ENCODE measurements at places on chromosomes 1 and 21.

DNA sequence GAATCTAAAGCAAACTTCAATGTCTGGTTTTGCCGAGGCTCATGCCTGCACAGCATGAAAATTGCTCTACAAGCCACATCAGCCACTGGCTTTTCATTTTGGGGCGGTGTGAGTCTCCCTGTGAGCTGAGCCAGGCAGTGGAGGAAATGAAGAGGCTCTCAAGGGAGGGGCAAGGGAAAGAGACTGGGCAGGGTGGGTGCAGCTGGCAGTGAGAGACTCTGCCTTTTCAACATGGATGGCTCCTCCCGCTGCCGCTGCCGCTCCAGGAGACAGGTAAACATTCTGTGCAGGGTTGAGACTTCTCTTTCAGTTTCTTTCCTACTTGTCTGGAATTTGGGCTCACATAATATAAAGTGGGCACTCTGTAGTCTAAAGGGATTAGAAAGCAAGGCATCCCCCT lies 11.3 kb upstream of the CTSE start:
- DNase-seq, result no peak

DNA sequence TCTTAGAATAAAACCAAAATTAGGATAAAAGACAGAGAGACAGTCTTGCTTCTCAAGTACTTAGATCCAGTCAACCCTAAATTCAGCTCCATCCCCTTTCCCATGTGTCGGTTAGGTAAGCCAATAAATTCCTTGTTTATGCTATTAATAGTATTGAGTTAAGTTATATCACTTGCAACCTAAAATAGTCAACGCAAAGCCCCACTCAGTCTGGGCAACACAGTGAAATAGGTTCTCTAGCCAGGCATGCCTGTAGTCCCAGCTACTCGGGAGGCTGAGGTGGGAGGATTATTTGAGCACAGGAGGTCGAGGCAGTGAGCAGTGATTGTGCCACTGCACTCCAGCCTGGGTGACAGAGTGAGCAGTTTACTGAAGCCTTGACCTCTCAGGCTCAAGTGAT lies 14.6 kb downstream of the TAF13 start:
- DNase-seq, result no peak

GRCh38 chr1:207049974-207050391 lies 1.0 kb downstream of the YOD1 start:
- DNase-seq, result no peak

GRCh38 chr1:56515898-56516538 lies 63.3 kb downstream of the PLPP3 start:
- no peak for DNase-seq

DNA sequence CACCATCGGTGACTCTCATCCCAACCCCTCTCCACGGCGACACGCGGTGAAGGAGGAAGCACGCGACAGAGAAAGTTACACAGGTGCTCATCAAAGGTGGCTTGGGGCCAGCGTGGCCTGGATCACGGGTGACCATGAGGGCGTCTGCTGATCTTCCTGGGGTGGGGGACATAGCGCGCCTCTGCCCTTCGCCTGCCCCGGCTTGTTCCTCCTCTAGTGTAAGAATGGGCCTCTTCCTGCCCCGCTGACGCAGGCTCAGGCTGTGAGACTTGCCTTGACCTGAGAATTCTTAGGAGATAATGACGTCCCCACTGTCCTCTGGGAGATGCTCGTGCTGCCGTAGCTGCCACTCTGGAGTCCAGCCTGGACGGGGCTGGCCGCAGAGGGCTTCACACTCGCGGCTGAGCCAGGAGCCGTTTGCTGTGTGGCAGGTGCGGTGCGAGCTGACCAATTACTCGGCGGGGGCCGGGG lies 39.0 kb upstream of the TMEM52 start:
- no peak for DNase-seq

DNA sequence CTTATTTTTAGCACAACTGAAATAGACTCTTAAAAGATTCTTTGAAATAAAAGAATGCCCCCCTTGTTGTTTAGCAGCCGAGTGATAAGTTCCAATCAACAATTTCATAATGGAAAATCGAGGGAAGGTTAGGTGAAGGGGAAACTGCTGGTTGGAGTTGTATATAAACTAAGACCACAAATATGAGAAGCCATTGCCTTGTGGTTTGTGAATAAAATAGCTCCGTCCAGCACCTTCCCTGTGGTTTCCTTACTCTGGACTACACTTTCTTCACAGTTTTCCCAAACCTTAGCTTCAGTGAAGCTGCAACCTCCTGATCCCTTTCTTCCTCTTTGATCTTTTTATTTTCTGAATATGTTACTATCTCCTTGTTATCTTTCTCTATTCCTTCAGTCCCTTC lies 6.7 kb upstream of the RAB3GAP2 start:
- DNase-seq, result no peak

- DNase-seq, result no peak
Measured at GRCh38 chr1:218380125-218380977, 35.2 kb downstream of the TGFB2 start.

DNA sequence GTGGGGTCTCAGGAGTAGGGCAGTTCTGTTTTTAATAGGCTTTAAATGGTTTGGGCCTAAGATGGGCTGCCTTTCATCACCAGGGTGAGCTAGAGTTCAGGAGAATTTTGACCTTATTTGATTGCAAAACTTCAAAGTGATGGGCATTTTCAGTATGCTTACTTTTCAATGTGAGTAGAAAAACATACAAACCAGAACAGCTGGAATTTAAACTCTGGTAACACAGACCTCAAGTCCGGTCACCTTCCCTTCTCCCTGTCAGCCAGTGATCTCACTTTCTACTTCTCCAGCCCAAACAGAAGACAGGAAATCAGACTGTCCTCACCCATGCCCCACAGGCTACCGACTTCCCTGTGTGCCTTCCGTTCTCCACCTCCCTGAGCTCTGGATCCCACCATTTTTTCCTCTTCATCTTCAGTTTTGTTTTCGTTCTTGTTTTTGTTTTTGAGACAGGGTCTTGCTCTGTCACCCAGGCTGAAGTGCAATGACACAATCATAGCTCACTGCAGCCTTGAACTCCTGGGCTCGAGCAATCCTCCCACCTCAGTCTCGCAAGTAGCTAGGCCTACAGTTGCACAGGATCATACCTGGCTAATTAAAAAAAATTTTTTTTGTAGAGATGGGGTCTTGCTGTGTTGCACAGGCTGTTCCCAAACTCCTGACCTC lies 374.0 kb downstream of the CAMTA1 start:
- no peak for DNase-seq

GRCh38 chr1:226017070-226017469 lies 17.9 kb upstream of the SDE2 start:
- DNase-seq, result no peak

- no peak for DNase-seq
Measured at GRCh38 chr1:193543259-193543658, 356.8 kb upstream of the B3GALT2 start.

DNA sequence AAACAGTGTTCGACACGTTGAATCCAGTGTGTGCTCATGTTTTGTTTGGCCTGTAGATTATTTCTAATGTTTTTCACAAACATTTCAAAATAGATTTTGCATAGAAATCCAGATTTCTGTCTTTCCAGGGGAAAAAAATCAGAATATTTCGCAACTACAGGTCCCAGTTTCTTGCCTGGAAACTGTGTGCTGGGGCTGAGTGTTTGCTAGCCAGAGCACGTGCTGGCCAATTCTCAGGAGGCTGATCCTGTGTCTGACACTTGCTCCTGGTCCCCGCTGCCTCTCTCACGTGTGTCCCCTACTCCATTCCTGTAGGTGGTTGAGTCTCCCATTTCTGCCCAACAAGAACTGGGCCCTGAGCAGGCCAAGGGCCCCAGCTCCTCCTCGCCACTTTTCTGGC lies 2.4 kb downstream of the MAB21L3 start:
- DNase-seq, result no peak

- no peak for DNase-seq
Measured at GRCh38 chr1:246828818-246829217, 102.9 kb downstream of the AHCTF1 start.

DNA sequence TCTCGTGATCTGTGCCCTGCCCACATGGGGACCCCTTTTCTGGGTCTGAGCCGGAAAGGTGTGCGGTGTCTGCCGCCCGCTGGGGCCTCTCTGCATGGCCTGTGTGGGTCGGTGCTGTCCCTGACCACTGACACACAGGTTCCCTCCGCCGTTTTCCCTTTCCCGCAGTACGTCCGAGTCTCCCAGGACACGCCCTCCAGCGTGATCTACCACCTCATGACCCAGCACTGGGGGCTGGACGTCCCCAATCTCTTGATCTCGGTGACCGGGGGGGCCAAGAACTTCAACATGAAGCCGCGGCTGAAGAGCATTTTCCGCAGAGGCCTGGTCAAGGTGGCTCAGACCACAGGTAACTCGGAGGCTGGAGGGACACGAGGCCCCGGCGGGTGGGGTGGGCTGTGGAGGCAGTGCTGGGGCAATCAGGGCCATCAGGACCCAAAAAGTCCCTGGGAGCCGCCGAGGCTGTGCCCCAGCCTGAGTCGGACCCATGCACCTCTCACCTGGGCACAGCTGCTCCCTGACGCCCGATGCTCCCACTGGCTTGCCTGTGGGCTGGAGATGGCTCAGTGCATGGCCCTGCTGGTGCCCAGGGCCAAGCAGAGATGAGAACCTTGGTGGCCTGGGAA lies 13.3 kb downstream of the TRPM2 start:
- no peak for DNase-seq

All from left renal pelvis (tissue), 4 donors.